ENCODE measurements at places on chromosomes 16 and 17. TPM values are rescaled to one million over a fixed set of nuclear protein-coding genes. Genes with fewer than 3 reads are reported as not detected.

The PLD6 gene
- not detected for total RNA-seq

The PRRT2 gene
- 0.60 TPM for total RNA-seq

The MMP2 gene
- total RNA-seq, result 73.6 TPM

The FOXL1 gene
- total RNA-seq, result 0.51 TPM

The PABPN1L gene
- total RNA-seq, result not detected

The NPW gene
- 0.30 TPM for total RNA-seq

The CACNA1H gene
- total RNA-seq, result not detected

The HSD11B2 gene
- 0.94 TPM for total RNA-seq

The PAFAH1B1 gene
- 92.9 TPM for total RNA-seq

The OR3A2 gene
- total RNA-seq, result not detected

The FBXO31 gene
- total RNA-seq, result 16.7 TPM

The PIMREG gene
- 12.9 TPM for total RNA-seq

The FOXN1 gene
- not detected for total RNA-seq

The TNFRSF17 gene
- not detected for total RNA-seq

The SPATA32 gene
- not detected for total RNA-seq

The B3GNT9 gene
- 2.8 TPM for total RNA-seq

The RTN4RL1 gene
- total RNA-seq, result 4.3 TPM

The PPM1D gene
- 10.8 TPM for total RNA-seq

The PRM3 gene
- total RNA-seq, result not detected

The P2RX1 gene
- not detected for total RNA-seq

The SSTR5 gene
- total RNA-seq, result not detected

The ABCA10 gene
- total RNA-seq, result 0.05 TPM

The ZNF624 gene
- total RNA-seq, result 2.2 TPM

The SAP30BP gene
- 65.4 TPM for total RNA-seq

Measured in HT1080 (cell line).